Memory B cell (primary cell): ENCODE measurements at places on chromosomes 2 and 18.

DNA sequence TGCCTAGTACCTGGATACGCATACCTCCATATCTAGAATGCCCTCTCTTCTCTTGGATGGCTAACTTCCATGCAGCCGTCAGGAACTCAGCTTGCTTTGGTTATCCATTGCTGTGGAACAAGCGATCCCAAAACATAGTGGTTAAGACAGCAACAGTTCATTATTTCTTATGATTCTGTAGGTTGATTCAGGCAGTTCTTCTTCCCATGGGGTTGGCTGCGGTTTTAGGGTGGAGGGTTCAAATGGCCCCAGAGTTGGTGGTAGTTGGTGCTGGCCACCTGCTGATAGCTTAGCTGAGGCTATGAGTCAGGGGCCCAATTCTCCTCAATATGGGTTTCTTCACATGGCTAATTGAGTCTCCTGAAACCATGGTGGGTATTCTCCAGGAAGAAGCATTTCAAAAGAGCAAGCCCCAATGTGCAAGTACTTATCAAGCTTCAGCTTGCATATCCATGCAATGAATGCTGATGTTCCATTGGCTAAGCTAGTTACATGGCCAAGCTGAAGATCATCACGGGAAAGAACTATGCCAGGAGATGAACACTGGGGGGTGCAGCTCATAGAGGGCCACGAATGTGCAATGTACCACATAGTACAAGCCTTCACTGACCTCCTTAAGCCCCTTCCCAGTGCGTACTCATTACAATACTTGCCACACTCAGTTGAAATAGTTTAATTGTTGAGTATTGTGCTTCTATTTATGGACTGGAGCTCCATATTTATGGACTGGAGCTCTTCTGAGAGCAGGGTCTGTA is 10.0 kb upstream of the RHOB start:
- DNase-seq: no peak

- DNase-seq: no peak
Measured at GRCh38 chr2:160306985-160307384, 106.9 kb upstream of the ITGB6 start.

DNA sequence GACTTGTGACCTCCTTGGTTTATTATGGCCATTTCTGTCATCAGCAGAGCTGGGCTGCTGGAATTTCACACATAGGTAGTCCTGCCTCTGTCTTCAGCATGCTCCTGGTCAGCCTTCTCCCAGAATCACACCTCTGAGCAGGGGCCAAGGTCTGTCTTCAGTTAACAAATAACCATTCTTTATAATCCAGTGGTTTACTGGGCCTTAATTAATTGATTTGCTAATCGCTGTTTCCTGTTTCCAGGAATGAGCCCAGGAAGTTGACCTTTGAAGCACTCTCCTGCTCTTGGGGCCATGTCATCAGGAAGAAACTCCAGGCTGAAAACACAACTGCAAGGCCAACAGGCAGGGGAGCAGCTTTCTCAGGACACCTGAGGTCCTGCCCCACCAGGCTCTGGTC is 278.5 kb downstream of the SRBD1 start:
- no peak for DNase-seq

GRCh38 chr18:55731594-55732042 is 143.6 kb upstream of the TCF4 start:
- DNase-seq: no peak

- no peak for DNase-seq
Measured at GRCh38 chr2:232873909-232874641, 4.0 kb downstream of the SNORC start.

GRCh38 chr2:29744976-29745375 is 176.4 kb downstream of the ALK start:
- DNase-seq: no peak

DNA sequence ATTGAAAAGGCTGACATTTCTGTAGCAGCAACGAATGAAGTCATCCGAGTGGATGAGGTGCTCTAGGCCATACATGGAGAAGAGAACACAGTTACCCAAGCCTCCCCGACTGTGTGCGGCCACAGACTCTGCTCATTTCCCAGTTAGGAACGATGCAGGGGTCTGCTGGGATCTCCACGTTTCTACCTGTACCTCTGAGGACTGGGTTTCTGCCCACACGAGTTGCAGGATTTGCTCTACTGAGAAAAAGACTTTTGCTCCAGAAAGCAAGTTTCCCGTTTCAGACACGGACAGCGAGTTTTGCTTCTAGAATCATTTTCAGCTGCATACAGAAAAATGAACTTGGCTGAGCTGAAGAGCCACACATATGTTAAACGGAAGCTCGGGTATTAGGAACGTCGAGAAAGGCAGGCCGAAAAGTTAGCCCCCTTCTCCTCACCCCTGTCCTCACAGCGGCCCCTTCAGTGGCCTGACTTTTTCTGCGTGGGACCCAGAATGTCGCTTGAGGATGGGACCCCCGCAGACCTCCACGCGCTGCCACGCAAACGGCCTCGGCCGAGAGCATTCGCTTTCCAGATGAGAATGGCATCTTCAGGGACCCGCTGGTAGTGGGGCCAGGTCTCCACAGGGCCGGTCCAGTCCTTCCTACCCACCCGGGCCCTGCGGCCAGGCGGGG is 582 bp upstream of the RAB31 start:
- DNase-seq: no peak

- peak; percentile 59 for DNase-seq
Measured at GRCh38 chr2:74849228-74849892, 15.4 kb downstream of the HK2 start.

DNA sequence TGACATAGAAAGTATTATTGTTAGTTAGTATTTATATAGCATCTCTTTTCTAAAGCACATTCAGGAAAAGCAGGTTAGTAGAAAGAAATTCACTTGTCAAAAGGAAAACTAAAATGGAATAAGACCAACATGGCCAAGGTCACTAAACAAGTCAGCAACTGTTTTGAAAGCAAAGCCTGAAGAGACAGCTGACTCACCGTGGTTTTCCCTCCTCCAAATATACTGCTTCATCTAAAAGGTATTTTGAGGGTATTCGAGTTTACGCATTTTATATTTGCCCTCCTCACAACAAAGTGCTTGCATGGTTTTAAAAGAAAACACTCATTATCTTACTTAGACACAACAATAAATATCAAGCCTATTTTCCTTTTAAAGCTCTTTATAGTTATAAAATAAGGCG is 24.0 kb downstream of the ZNF385B start:
- DNase-seq: no peak

DNA sequence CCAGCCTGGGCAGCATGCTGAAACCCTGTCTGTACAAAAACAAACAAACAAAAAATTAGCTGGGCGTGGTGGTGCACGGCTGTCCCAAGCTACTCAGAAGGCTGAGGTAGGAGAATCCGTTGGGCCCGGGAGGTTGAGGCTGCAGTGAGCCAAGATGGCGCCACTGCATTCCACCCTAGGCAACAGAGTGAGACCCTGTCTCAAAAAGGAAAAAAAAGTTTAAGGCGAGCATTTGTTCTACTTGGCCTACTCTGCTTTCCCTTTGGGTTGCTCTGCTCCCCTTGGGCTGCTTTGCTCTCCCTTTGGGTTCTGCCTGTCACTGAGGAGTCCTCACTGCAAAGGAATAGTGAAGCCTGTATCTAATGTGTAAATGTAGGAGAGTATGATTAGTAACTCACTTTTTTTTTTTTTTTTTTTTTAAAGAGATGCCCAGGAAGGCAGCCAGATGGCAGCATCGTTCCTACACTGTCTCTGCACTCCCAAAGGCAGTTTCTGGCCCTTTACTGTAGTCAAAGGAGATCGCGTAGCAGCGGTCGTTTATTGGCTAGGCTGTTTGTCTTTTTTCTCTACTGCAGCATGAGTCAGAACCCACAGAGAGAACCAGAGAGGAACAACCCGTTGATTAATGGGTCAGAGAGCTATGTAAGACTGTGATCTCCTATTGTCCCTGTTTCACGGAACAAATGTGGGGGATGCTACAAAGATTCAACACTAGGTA is 118.3 kb upstream of the CWC22 start:
- DNase-seq: peak; percentile 27

GRCh38 chr2:9033385-9034168 is 30.1 kb upstream of the MBOAT2 start:
- no peak for DNase-seq

GRCh38 chr2:190562121-190562520 is 27.6 kb upstream of the NEMP2 start:
- no peak for DNase-seq

DNA sequence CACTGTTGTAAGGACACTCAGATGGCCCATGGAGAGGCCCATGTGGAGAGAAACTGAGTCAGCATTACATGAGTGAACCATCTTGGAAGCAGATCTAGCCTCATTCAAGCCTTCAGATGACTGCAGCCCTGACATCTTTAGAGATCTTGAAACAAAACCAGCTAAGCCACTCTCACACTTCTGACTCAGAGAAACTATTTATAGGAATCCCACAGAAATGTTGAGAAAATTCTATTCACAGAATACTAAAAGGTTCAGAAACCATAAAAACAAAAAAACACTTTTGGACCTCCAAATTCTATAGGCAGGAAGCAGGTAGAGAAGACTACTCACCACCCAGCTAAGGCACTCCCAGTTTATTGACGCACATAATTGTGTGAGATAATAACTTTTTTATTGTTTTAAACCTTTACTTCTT is 8.7 kb downstream of the TMEM169 start:
- DNase-seq: no peak

GRCh38 chr18:48836806-48837615 is 113.8 kb downstream of the SMAD7 start:
- no peak for DNase-seq

DNA sequence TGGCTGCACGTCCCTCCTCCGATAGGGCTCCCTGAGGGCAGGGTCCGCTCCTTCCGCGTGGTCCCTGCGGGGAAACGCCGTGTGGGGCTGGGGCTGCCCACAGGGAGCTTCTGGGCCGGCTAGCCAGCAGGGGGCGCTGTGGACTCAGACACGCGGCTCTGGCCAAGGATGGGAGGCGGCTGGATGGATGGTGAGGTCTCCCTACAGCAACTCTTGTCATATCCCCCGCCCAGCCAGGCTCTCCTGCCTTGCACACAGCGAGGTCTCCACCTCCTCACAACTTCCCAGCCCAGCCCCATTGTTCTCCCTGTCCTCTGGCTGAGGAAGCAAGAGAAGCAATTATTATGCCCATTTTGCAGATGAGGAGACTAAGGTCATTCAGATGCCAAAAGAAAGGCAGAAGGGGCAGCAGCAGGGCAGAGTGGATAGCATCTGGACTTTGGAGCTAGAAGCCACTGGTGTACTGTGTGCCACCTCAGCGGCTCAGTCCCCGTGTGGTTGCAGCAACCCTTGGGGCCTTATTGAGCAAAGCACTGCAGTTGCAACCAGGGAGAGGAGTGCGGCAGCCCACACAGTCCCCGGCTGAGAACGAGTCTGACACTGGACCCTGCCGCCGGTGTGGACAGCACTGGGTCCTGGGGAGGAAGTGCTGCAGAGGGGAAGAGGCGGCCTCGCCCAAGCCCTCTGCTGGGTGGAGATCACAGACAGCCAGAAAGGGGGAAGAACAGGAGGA is 99.0 kb downstream of the ZFP36L2 start:
- peak; percentile 83 for DNase-seq

DNA sequence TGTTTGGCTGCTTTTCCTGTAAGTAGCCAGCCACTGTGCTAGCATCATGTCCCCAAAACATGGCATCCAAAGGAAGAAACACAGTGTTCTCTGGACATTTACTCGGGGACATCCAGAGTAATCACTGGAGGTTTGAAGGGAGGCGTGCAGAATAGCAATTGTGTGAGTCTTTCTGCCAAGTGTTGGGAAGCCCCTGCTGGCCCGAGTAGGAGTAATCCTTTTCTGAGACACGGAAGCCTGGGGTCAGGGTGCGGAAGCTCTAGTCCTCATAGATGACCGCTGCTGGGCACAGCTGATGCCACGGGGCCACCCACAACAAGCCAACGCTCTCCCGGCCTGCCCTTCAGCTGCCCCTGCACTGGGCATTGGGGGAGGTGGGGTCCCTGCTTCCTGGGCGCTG is 24.8 kb upstream of the HDAC4 start:
- DNase-seq: no peak

DNA sequence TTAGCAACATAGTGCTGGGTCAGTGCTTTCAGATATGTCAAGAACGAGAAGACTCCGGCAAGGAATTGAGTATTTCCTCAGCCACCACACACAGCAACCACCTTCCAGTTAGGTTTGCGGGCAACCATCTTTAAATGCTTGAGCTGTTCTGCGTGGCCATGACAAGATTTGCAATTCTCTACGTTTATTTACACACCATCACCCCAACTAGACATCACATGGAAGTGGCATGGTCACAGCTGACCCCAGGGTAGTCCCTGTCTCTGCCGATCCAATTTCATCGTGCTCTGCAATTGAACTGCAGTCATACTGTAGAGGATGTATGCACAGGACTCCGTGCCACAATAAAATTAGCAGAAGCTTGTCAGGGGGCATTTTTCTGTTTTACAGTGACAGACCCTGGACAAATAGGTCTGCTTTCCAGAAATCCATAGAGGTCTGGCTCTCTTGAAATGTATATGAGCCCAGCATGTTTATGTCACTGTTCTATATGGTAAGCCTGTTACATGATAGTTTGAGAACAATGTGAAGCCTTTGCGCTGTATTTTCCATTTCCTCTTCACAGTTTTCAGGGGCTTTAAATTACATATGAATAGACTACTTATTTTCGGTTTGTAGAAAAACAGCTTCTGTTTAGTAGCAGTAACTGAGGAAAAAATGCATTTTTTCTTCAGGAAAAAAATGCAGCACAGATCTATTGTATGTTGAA is 605.2 kb downstream of the NR4A2 start:
- DNase-seq: no peak

- no peak for DNase-seq
Measured at GRCh38 chr2:27885234-27885633, 5.0 kb downstream of the RBKS start.

GRCh38 chr18:74353169-74353775 is 37.6 kb downstream of the C18orf63 start:
- no peak for DNase-seq

DNA sequence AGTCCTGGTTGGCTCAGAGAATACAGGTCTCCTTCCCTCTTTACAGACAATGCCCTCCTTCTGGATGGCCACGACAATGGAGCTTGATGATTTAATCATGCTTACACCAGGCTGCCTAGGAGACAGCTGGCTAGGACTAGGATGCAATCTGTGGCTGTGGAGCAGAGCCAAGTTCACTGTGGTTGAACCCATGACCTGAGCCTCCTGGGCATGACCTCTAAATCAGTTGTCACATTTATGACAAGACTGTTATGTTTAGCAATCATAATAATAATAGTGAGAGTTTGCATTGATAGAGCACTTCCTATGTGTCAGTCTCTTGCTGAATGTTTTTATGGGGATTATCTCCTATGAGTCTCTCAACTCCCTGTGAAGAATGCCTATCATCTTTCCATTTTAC is 244.1 kb downstream of the ICOS start:
- DNase-seq: no peak

DNA sequence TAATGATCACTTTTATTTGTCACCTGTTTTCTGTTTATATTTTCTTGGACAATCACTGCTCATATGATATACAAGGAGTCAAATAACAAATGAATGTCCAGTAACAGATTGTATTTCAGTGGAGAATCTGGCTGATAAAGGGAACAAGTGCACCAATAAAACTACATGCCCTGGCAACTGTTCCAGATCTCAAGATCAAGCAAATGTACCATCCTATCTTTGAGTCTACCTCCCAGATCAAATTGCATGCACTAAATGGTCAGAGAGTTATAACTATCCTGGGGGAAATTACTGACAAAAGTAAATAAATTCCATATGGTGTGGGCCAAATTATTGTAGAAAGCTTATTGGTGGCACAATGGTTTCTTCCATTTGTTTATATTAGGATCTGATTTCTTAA is 452.8 kb downstream of the MBD2 start:
- no peak for DNase-seq
